ENCODE measurements at places on chromosomes 7 and 10. TPM values are rescaled to one million over a fixed set of nuclear protein-coding genes. Genes with fewer than 3 reads are reported as not detected.

DNA sequence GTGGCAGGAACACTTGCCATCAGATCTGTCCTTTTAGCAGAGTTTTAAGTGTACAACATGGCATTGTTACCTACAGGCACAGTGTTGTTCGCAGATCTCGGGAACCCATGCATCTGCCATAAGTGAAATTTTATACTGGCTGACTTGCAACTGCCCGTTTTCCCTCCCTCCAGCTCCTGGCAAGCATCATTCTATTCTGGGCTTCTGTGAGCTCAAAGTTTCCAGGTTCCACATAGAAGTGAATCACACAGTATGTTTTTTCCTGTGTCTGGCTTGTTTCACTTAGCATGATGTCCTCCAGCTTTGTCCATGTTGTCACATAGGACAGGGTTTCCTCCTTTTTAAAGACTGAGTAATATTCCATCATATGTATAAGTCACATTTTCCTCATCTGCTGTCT is 56.6 kb downstream of the C10orf143 start:
- peak; percentile 38 for DNase-seq

DNA sequence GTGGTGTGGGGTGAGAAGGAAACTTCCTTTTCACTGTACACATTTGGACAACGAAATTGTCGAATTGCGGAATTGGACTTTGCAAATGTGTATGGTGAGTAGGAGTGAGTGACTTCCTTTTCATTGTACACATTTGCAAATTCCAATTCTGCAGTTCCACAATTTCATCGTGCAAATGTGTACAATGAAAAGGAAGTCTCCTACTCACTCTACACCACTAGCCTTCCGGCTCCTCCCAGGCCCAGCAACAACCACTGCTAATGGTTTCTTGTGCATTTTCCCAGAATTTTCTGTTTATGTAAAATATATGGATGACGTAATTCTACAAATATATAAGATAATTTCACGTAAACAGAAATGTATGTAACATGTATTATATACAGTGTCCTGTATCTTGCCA is 118.5 kb downstream of the ARL4A start:
- DNase-seq: no peak

DNA sequence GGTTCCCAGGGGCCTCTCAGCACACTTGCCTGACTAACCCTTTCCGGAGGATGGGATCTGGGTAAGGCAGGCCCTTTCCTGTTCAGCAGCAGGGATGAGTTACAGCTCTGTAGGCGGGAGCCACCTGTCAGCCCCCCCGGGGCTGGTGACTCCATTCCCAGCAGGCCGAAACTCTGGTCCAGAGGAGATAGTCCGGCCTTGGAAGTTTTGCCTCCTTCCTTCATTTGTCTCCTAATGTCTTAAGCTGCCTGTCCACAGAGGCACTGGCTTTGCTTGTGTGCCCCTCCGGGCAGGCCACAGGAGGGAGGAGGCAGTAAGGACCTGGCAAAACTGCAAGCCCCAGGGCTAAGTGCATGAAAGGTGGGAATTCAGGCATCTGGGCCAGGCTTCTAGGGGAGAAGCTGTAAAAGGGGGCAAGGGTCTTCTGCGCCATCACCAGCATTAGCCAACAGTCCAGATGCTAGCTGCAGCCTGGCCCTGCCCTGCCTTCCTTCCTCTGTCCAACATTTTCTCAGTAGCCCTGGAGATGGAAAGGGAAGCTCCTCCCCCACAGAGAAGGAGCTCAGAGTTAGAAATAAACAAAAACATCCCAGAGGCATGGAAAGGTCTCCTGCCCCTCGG is 1.2 kb downstream of the ADIRF start:
- DNase-seq: peak; percentile 26

- DNase-seq: no peak
Measured at GRCh38 chr7:121298831-121299239, 30.0 kb upstream of the WNT16 start.

DNA sequence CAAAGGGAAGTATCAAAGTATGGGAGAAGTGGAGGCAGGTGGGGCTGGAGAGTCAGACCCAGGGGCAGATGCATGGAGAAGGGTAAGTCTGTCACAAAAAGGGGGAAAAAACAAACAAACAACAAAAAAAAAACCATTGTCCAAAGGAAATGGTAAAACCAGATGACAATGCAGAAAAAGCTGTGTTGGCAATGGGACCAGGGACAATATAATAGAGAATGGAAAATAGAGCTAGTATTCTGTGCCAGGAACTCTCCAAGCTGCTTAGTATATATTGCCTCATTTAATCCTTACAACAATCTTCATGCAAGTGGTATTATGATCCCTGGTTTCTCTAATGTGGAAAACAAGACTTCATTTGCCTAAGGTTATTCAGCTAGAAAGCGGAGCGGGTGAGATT is 13.1 kb upstream of the KDM7A start:
- no peak for DNase-seq

DNA sequence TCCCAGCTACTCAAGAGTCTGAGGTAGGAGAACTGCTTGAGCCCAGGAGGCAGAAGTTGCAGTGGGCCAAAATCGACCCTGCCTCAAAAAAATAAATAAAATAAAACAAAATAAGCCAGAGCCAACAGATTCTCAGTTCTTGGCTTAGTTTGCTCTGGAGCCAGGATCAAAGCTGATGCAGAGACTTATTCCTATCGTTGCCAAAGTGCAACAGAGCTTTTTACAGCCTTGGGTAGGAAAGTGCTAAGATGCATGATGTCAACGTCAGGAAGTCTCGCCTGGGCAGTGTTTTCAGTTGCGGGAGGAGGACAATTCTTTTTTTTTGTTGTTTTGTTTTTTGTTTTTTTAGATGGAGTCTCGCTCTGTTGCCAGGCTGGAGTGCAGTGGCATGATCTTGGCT is 43.8 kb upstream of the CYTH3 start:
- peak; percentile 19 for DNase-seq

GRCh38 chr10:89887830-89888229 is 186.4 kb downstream of the KIF20B start:
- peak; percentile 5 for DNase-seq

GRCh38 chr10:46001187-46001756 is 29.0 kb downstream of the TIMM23 start:
- DNase-seq: no peak

DNA sequence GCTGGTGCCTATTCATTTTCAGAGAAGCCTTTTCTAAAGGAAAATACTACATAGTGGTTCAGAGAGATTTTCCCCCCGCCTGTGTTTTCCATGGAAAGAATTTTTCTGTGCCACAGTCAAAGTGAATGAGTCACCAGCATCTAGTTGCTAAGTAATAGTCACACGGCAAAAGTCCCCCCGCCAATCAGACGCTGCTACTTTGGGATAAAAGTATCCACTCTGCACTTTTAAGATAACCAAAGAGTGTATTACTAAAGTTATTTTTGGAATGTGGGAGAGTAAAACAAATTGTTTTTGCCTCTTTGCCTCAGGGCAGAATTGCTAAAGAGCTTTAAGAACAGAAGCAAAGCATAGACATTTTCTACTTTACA is 23.5 kb downstream of the ABLIM1 start:
- peak; percentile 87 for DNase-seq

Gene CDC14C
- total RNA-seq: not detected

Gene GPRIN2
- total RNA-seq: 1.3 TPM

Data from tongue (tissue), 3 donors.